GM04504 (cell line): ENCODE measurements at places on chromosomes 2 and 18.
A peak's percentile ranks its signal among the peaks of the same experiment; 100 is the strongest.

DNA sequence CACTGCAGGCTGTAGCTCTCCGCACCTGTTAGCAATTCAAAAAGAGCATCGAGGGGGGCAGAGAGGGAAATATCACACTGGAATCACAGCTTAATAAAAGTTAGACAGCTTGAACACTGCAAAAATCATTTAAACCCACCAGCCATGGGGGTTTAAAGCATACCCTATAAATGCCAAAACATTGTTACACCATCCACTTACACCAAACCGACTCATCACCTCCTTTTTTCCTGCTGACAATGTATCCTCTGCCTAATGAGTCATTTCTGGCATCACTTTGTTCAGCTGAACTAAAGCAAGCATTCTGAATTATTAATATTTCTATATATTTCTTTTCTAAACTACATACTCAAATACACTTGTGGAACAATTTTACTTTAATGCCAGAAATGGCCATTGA is 21.6 kb downstream of the MC4R start:
- DNase-seq, result no peak

DNA sequence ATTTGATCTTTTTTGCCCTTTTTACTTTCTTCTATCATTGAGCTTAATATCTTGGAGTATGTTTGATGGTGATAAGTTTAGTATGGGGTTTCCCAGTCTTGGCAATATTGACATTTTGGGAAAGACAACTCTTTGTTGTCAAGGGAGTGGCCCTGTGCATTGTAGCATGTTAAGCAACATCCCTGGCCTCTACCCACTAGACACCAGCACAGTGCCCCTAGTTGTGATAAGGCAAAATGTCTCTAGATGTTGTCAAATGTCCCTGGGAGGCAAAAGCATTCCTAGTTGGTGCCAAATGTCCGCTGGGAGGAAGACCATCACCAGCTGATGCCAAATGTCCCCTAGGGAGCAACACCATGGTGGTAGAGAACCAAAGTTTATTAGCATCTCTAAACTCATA is 28.2 kb downstream of the GULP1 start:
- no peak for DNase-seq

- DNase-seq, result peak; percentile 16
Measured at GRCh38 chr18:74196220-74197119, 48.1 kb downstream of the TIMM21 start.

DNA sequence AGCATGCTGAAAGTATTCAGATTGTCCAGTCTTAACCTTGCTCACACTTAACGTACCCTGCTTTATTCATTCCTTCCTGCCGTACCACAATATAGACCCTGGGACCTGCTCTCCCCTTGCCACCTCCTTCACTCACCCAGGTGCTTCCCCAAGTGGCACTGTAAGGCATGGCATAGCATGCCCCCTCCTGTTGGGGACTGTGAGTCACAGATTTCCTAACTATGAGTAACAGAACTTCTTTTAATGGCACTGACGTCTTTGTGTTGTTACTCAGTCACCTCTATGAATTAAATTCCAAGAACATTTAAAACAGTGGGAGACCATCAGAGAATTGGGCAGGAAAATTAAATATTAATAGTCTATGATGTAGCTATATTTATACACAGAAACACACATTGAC is 117.2 kb downstream of the CTNNA2 start:
- DNase-seq, result no peak

GRCh38 chr2:67752969-67753368 is 309.8 kb downstream of the C1D start:
- peak; percentile 60 for DNase-seq

DNA sequence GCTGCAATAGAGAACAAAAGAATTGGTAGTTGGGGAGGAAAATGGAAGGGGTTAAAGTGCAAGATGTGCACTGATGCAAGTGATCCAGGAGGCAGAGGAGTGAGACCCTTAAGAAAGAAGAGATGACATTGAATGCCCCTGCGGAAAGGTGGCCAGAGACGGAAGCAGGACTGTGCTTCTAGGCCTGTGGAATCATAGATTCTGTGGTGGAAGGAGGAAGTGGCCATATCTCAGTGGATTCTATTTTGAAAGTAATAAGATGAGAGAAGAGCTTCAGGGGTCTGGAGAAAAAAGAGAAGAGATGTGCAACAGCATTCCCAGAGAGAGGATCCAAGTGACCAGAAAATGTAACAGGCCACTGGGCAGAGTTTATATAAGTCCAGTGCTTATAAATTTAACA is 18.6 kb upstream of the GYPC start:
- no peak for DNase-seq

DNA sequence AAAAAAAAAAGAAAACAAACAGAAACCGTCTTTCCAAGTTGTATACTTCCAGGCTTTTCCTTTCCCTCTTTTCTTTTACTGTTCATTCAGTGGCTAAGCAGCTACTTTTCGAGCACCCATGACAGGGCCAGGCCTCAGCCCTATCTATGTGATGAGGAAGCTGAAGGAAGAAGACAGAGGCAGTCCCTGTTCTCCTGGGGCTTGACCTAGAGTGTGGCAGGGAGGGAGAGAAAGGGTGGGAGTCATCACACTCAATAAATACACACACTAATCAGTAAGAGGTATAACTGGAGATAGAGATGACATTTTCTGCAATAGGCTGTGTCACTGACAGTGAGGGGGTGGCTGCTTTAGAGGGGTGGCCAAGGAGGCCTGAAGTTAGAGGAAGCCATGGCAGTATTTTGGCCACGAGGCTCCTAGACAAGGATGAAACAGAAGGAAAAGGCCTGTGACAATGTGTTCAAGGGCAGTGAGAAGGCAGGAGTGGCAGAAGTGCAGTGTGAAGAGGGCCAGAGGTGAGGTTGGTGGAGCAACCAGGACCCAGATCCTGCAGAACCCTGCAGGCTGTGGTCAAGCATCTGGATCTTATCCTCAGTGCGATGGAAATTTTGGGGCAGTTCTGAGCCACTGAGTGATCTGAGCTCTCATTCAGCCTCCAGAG is 131.8 kb upstream of the TTC39C start:
- DNase-seq, result no peak

GRCh38 chr2:33478968-33479731 is 2.7 kb downstream of the RASGRP3 start:
- DNase-seq, result no peak

- DNase-seq, result no peak
Measured at GRCh38 chr2:100106460-100106859, 35.9 kb downstream of the AFF3 start.

DNA sequence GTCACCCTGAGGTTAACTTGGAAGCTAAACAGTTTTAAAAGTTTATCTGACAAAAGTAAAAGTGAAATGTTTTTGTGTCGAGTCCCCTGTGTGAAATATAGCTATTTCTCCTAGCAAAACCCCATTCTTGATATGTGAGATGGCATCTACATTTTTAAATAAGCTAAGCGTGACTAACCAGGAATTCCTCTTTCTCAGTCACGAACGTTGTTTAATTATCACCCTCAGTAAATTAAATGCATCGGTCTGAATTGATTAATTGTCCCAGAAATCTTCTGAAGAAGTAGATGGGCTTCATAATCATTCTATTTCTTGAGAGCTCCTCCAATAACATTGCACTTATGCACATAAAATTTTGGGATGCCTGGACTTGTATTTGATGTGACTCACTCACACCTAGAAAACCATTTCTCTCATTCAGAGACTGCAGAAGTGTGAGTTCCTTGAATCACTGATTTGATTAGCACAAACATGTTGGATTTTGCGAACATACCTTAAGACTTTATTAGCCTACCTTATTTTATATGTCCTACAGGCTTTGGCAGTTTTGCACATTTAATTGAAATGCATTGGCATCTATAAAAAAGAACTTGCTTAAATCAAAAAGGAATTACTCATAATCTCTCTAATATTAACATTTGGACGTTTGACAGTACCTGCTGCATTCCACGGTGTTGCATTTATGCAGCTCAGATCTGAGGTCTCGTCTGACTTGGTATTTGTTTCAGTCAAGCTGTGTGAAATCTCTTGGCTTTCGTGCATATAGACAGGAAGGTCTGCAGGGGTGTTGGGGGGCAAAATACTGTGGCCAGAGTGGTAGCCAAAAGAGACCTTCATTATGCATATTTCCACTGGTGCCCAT is 475.2 kb downstream of the EPHA4 start:
- no peak for DNase-seq

- no peak for DNase-seq
Measured at GRCh38 chr2:179952658-179953057, 54.4 kb downstream of the CWC22 start.

- DNase-seq, result no peak
Measured at GRCh38 chr2:51516667-51517066, 484.7 kb upstream of the NRXN1 start.

- DNase-seq, result no peak
Measured at GRCh38 chr18:51137026-51137729, 60.3 kb downstream of the MEX3C start.

GRCh38 chr2:238914648-238915015 is 66.7 kb downstream of the TWIST2 start:
- no peak for DNase-seq

GRCh38 chr2:232013701-232014353 is 52.3 kb downstream of the DIS3L2 start:
- DNase-seq, result peak; percentile 81

- no peak for DNase-seq
Measured at GRCh38 chr2:202762556-202762955, 109.0 kb downstream of the ICA1L start.

DNA sequence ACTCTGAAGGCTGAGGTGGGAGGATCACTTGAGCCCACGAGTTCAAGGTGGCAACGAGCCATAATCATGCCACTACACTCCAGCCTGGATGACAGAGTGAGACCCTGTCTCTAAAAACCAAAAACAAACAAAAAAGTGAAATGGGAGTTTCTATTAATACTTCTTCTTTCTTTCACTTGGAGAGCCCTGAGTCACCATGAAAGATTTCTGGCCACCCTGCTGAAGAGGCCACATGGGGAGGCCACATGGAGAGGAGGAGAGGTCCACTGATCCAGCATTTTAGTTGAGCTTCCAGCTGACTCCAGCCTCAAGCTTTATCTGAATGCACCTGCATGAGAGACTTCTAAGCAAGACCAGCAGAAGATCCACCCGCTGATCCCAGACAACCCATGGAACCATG is 74.2 kb upstream of the LAPTM4A start:
- DNase-seq, result no peak

GRCh38 chr2:3780477-3781402 is 77.4 kb downstream of the DCDC2C start:
- no peak for DNase-seq

GRCh38 chr2:235721625-235722024 is 227.8 kb downstream of the AGAP1 start:
- DNase-seq, result no peak

- no peak for DNase-seq
Measured at GRCh38 chr18:10135302-10135926, 221.6 kb downstream of the VAPA start.

- no peak for DNase-seq
Measured at GRCh38 chr2:223396993-223397392, 205.2 kb downstream of the SCG2 start.

- no peak for DNase-seq
Measured at GRCh38 chr18:37582261-37582660, 16.7 kb upstream of the CELF4 start.

DNA sequence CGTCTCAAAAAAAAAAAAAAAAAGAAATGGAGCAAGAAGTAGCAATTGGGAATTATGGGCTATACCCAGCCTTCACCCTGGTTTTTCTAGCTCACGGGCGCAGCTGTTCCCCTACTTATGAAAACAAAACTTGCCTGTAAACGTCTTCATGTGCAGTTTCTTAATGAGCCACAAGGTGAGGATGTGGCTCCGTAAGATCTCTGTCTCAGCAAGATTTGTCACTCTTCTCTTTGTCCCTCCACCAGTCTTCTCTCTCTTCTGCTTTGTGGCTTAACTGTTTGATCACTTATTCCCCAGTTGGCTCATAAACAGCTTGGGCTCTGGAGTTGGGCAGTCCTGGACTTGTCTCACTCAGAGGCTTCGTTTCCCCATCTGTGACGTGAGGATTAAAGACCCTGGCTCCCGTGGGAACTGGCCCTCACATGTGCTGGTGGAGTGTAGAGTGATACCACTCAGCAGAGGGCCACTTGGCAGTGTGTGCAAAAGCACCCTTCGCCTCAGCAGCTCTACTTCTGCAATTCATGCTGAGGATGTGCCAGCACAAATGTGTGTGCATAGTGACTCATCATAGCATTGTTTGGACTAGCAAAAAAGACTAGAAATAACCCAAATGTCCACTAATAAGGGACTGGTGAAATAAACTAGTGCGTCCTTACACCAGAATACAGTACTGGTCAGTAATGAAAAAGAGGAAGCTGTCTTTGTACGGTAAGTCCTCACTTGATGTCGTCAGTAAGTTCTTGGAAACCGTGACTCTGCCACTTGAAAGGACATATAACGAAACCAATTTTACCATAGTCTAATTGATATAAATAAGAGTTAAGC is 8.7 kb downstream of the CEP68 start:
- DNase-seq, result peak; percentile 84

DNA sequence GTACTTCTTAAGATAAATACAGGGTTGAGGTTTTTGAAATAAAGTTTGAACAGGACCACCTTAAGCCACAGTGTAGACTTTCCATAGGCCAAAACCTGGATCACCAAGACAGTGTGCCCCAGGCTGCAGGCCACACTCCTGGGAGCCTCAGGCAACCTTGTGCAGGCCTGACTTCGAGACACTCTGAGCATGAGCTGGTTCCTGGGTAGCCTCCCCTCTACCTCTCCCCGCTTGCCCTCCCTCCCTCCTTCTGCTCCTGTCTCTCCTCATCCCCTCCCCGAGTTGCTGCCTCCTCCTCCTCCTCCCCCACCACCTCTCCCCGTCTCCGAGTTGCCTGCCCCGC is 10.6 kb upstream of the PROC start:
- no peak for DNase-seq

- no peak for DNase-seq
Measured at GRCh38 chr2:117126656-117127055, 687.8 kb upstream of the DDX18 start.

GRCh38 chr18:34039611-34040010 is 185.1 kb downstream of the NOL4 start:
- DNase-seq, result no peak

DNA sequence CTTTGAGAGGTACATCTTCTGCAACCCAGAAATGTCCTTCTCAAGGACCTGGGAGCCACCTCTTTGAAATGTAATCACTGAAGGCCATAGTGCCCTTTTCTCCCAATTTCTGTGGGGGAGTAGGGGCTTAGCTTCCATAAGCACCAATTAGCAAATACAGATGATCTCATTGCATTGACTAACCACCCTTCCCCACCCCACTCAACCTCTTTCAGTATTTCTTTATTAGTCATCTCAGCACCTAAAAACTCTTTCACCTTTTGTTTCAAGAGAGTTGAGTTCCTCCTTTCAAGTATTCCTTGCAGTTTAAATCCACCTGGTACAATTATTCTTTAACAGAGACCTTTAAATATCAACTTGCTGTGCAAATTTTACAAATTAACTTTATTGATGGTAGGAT is 1011.8 kb upstream of the CDH2 start:
- DNase-seq, result no peak

- no peak for DNase-seq
Measured at GRCh38 chr18:50679056-50679455, 119.2 kb downstream of the MAPK4 start.

GRCh38 chr2:216142540-216142939 is 33.4 kb downstream of the XRCC5 start:
- DNase-seq, result peak; percentile 34
